ENCODE measurements at places on chromosomes 11 and 22. TPM values are rescaled to one million over a fixed set of nuclear protein-coding genes. Genes with fewer than 3 reads are reported as not detected.

Gene SYCE3
- total RNA-seq, result not detected

Gene KCTD14
- 0.18 TPM for total RNA-seq

Gene LINC01488
- not detected for total RNA-seq

Gene HMGXB4
- 36.8 TPM for total RNA-seq

Gene TBX1
- not detected for total RNA-seq

Gene GPR83
- 0.16 TPM for total RNA-seq

Gene TENM4
- total RNA-seq, result 0.03 TPM

Gene MYOD1
- not detected for total RNA-seq

Measured in T-cell (primary cell).